ENCODE measurements at places on chromosomes 1 and 21.
A peak's percentile ranks its signal among the peaks of the same experiment; 100 is the strongest.

GRCh38 chr1:173224949-173225348, 17.8 kb upstream of the TNFSF4 start:
- DNase-seq, result no peak

DNA sequence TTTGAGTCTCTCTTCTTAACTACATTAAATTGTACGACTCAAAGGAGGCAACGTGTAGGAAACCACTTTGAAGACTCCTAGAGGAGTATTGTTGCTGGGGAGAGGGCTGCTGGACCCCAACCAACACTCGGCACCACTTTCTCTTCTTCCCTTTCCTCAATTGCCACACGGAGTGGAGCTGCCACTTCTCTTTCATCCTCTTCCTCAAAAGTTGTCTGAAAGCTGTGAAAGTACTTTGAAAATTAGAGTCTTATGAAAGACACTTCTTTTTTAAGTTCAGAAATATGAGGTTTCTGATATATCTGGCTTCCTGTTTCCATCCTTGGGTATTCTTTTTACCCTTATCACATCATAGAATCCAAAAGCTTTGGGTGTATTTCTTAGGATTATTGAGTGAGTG, 59.5 kb downstream of the MRPS6 start:
- DNase-seq, result no peak

- DNase-seq, result peak; percentile 65
Observed at GRCh38 chr1:116265931-116266863, 106.8 kb upstream of the ATP1A1 start.

- DNase-seq, result no peak
Observed at GRCh38 chr1:234875953-234876855, 252.4 kb downstream of the TOMM20 start.

DNA sequence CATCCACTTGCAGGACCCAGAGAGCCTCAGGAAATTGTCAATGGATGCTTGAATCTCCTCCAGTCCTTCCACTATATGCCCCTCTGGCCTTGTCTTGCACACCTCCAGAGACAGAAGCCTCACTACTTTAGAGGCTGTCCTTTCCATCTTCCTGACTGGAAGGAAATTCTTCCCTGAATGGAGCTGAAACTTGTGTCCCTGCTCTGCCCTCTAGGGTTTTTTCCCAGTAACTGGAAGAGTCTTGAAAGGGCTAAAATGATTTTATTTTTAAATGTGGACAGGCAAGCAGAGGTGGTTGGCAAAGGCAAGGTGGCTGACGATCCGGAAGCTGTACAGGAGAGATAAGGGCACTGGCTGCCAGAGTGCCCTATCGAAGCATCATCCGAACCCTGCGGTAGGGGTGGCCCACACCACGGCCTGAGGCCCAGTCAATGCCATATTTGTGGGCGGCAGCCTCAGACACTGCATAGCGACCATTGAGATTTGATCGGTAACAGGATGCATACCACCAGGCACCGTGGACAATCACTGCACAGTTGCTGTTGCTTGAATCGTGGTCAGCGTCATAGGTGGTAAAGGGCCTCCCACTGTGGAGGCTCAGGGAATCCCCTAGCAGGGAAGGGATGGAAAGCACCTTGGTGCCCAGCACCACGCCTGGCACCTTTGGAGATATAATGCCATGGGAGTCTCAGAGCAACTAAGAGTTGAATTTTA, 2.3 kb upstream of the MAP3K6 start:
- peak; percentile 18 for DNase-seq

- DNase-seq, result no peak
Observed at GRCh38 chr1:185570962-185571361, 163.2 kb upstream of the HMCN1 start.

DNA sequence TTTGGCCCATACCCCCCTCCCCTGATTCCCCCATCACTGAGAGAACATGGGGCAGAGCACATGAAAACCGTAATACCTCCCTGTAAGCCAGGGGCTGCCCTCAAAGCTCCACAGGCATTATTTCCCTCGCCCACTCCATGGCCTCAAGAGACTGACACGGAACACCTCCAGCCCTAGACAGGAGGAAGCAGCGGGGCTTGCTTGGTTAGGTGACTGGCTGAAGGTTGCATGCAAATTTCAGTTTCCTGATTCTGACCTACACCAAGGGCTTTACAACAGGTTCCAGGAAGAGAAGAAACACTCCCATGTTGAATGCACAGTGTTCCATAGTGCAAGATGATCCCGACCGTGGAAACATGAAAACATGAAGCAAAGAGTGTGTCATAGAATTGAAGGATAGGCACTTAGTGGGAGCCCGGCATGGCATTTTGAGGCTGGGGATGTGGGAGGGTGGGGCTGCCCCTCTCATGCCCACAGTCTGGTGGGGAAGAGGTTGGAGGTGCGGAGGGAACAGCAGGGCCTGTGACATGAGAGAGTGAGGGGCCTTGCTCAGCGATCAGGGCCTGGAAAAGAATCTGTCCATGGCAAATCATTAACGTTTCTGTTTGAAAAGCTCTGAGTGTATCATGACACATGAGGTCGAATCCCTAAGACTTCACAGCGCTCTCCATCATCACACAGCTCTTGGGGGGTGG, 33.5 kb downstream of the GPR137B start:
- no peak for DNase-seq

DNA sequence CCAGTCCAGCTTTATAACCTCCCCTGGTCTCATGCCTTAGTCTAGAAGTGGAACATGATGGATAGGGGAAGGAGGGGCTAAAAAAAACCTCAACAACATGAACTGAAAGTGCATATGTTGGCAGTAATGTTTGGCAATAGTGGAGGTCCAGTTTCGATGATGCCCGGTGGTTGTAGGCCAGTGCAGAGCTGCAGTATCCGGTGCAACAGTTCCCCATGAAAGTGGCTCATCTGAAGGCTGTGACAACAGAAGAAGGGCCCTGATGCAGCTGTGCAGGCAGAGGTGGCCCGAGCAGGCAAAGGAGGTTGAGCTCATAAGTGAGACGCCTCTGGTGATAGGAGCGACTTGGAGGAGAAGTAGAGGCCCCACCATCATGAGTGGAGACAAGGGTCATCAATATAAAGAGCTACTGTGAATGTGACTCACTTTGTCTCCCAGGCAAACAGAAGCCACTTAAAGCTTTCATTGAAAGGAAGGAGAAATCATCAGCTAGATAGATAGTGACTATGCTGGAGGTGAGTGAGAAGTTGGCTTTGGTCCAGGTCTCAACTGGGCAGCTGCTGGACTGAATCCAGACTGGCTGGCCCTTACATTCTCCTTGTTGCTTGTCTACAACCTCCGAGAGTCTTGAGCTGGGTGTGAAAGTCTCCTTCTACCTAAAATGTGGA, 10.2 kb upstream of the CREG1 start:
- DNase-seq, result no peak

- DNase-seq, result no peak
Observed at GRCh38 chr1:160808289-160808688, 12.3 kb downstream of the LY9 start.

GRCh38 chr1:15676010-15676409, 8.1 kb upstream of the PLEKHM2 start:
- no peak for DNase-seq

DNA sequence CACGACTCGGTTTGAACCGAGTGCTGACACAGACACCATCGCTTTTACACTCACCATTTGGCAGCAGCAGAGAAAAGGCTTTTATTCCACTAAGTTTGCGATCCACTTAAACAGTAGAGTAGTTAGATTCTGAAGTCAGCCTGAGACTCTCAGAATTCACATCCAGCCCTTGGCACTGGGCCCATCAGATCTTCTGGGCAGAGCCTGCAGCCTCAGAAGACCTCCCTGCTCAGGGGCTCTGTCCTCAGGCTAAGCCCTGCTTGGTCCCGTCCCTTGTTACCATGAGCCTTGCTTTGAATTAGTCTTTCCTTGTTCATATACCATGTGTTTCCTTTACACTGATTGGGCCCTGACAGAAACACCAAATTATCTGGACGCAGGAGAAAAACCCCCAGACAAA, 41.4 kb upstream of the AJAP1 start:
- no peak for DNase-seq

DNA sequence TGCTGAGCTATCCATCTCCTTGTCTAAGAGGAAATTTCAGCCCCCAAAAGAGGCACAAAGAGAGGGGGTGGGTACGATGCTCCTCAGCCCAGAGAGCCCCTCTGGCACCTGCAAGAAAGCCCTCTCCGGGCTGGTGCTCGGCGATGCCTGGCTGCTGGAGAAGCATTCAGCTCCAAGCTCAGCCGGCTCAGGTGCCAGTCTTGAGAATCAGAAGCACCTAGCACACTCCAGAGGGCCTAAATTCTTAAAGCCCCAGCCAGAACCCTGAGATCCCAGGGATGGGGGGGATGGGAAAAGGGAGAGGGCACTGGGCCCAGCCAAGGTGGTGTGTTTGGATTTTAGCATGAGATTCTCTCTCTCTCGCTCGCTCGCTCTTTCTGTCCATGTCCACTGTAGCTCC, 2.9 kb downstream of the GRIK3 start:
- DNase-seq, result no peak

DNA sequence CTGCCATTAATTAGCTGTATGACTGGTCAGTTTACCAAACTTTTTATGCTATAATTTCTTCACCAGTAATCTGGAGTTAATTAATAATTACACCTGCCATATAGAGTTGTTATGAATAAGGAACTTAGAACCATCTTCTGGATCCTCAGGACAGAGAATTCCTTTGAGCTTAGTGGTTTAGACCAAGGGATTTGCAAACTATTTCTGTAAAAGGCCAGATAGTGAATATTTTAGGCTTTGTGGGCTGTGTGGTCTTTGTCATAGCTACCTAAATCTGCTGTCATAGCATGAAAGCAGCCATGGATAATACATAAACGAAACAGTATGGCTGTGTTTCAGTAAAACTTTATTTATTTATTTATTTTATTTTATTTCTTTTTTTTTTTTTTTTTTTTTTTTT, 9.0 kb downstream of the TIMM17A start:
- no peak for DNase-seq

DNA sequence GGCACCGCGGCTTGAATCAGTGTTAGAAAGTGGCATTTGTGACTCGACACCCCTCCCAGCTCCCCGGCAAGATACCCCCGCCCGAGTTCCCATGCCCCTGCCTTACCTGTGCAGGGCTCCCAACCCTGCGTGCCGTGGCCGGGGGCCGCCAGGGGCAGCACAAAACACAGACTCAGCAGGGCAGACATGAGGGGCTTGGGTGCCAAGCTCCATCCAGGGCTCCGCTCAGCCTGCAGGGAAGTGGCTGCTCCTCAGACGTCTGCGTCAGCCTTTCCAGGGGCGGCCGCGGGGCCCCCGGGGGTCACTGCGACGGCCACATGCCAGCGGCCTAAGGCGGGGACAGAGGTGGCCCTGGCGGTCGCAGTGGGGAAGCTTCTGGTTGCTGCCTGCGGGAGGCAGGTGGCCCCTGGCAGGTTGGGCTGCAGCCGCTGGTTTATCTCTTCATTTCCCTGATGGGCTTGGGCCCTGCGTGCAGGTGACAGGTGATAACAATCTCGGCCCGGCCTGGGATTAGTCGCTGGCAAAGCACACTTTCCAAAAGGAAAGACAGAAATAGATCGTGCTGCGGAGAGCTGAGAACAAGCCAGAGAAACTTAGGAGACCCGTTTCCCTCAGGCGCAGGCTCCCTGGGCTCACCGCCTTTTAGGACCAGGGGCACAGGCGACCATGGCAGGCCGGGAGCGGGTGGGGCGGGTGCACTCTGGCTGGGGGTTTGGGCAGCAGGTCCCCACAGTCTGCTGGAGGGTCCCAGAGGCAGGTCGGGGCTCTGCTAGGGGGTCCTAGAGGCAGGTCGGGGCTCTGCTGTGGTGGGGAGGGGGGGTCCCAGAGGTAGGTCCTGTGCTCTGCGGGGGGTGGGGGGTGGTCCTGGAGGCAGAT, at the start of gene TSPEAR:
Gene TSPEAR, minus strand, starts transcription at position 246 of the 876 bp plus-strand sequence. Its CDS starts 58 bp downstream, at position 188.
- no peak for DNase-seq

DNA sequence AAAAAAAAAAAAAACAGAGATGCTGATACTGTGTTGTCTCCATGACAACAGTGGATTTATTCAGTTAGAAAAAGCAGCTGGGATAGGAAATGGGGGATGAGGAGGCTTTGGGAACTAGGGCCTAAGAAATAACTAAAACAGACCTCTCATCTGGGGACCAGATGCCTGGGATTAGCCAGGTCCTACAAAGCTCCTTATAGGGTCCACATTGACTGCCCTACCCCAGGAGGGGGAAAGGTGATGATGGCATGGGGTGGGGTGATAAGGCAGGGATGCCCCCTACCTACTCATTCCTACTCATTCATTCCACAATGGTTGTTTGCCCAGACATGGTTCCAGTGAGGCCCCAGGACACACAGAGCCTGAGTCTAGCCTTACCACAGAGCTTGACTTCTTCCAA, 131.2 kb downstream of the PLXNA2 start:
- peak; percentile 22 for DNase-seq

GRCh38 chr1:22105611-22106207, 37.2 kb downstream of the WNT4 start:
- DNase-seq, result peak; percentile 63

- no peak for DNase-seq
Observed at GRCh38 chr1:234397732-234398131, 24.5 kb downstream of the COA6 start.

- DNase-seq, result no peak
Observed at GRCh38 chr1:59707178-59707791, 107.5 kb upstream of the HOOK1 start.

GRCh38 chr1:23787701-23788100, 3.2 kb upstream of the LYPLA2 start:
- DNase-seq, result no peak

DNA sequence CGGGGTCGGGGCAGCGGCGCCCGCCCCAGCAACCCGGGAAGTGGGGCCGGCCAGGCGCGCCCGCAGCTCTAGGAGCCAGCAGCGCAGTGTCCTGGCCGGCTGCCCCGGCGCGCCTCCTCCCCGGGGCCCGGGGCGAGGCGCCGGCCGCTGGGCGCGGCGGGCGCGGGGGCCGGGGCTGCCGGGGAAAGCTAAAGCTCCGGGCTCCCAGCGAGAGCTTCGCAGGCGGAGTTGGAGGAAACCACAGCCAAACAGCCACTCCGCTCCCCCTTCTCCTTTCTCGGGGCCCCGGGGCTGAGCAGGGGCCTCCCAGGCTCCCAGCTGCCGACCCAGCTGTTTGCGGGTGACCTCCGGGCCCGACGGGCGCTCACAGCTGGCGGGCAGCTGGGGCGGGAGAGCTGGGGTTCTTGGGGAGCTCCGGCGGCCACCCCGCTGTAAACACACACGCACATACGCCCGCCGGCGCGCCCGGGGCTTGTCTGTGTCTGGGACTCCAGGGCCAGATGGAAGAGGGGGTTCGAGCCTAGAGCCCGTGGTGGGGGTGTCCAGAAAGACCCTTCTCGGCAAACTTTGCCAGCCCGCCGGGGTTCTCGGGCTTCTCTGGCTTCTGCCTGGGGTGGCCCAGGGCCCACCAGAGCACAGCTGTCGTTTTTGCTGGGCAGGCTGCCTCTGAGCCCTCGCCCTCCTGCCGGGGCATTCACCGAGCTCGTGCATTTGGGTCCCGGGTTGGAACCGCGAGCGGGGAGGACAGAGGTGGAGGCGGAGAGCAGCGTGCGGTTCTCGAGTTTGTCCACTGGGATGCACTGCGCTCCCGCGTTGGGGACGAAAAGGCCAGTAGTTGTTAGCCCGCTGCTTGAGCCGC, 1.5 kb downstream of the AJAP1 start:
- DNase-seq, result peak; percentile 65

All from NCI-H524 (cell line).